ENCODE measurements at places on chromosomes 5 and 9. TPM values are rescaled to one million over a fixed set of nuclear protein-coding genes. Genes with fewer than 3 reads are reported as not detected.
A peak's percentile ranks its signal among the peaks of the same experiment; 100 is the strongest.

GRCh38 chr5:169744336-169744735 lies 107.3 kb downstream of the DOCK2 start:
- peaks cover 61% of the 10 kb centered on the region for H3K36me3 ChIP-seq
- no peaks in the 10 kb centered on the region for H3K27me3 ChIP-seq
- H3K4me1 ChIP-seq = peaks cover 14% of the 10 kb centered on the region
- no peak for DNase-seq
- H3K27ac ChIP-seq = peak overlapping the region; percentile 59

DNA sequence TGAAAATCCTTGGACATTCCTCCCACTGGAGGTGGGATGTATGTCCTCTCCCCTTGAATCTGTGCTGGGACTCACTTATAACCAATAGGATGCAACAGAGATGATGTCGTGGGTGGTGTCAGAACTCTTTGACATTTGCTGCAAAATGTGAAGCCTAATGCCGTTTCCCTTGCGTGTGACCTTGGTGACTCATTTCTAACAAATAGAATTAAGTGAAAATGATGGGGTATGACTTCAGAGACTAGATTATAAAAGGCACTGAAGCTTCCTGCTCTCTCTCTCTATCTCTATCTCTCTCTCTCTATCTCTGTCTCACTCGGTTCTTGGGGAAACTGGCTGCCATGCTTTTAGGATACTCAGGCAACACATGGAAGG lies 126.1 kb upstream of the STC2 start:
- H3K36me3 ChIP-seq = no peaks in the 10 kb centered on the region
- H3K4me1 ChIP-seq = no peaks in the 10 kb centered on the region
- no peak overlapping the region for H3K27ac ChIP-seq
- no peaks in the 10 kb centered on the region for H3K27me3 ChIP-seq
- H3K4me3 ChIP-seq = no peak overlapping the region

DNA sequence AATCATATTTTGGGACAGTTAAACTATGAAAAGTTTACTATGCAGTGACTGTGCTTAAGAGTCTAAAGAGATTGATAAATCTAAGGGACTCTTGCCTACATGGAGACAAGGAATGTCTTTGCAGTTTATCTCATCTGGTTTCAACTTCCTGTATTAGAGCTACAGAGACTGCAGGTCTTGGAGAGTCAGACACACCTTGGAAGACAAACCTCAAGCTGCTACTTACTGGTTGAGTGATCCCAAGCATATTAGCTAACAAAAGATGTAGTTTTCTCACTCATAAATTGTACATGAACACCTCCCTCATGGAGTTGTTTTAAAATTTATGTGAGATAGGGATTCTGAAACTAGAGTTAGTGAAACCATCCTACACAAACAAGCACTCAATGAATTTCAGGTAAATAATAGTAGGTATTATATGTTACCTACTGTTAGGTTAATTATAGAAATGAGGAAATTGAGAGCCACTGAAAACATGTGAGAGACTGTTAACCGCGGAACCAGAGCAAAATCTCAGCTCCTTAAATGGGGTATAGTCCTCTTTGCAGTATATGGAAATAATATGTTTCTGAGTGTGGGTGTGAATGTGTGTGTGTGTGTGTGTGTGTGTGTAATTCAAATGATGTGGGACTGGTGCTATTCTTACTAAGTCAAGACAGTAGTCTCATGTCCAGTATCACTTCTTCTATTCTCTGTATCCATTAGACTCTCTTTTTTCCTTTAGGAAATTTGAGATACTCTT lies 752.1 kb downstream of the DTWD2 start:
- H3K4me1 ChIP-seq = no peaks in the 10 kb centered on the region
- H3K36me3 ChIP-seq = no peaks in the 10 kb centered on the region
- no peak for DNase-seq

DNA sequence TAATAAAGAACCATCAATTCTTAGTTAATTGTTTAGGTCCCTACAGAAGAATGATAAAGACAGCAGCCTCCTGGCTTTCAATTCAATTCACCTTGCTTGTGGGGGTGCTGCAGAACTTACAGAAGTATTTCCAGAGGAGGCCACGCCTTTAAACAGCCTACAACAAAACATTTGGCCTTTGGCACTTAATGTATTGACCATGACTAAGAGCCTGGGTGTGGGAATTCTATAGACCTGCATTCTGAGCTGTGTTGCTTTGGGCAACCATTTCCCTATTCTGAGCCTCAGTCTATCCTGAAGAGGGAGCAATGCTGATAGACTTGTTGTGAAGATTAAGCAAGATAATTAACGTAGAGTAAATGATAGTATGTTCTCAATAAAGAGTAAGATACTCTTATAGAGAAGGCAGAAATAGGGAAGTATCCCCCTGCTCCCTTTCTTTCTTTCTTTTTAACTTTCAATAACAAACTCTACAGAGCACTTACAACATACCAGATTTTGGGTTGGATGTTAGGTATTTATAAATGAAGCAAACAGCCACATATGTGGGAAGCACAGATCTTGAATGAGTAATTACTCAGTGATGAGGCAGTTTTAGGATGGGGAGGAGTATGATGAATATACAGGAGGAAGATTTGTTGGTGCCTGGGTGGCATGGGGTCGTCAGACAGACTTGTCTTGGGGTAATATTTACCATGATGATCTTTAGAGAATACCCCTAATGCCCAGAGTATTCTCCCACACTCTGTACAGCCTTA lies 28.4 kb downstream of the PAPPA start:
- no peaks in the 10 kb centered on the region for H3K4me1 ChIP-seq
- H3K27ac ChIP-seq = no peak overlapping the region
- H3K4me3 ChIP-seq = no peak overlapping the region
- no peak for DNase-seq
- H3K36me3 ChIP-seq = no peaks in the 10 kb centered on the region
- no peaks in the 10 kb centered on the region for H3K27me3 ChIP-seq

DNA sequence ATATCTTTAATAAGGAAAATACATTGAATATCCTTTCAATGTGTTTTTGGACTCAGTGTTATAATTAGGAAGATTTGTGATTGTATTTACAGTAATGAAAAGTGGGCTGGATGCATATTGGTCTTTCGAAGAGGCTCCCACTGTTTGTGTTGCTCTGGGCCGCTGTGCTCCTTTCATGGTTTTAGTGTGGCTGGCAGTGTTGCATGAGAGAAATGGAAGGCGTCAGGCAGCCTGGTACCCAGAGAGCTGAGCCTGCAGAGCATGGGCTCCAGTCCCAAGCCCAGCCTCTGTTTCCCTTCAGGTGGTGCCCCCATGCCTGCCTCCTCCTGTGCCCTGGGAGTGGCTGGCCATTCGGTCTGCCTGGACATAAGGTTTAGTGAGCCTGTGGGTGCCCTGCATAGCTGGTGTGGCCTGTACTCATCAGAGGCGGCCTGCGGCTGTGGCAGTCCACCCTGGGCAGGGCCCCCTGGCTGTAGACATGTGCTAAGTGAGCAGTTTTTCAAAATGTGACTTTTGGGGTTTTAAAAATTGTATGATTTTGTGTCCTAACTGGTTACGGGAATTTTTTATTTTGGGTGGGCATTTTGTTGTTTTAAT lies 27.4 kb upstream of the FAM120AOS start:
- H3K4me1 ChIP-seq = peaks cover 20% of the 10 kb centered on the region
- no peaks in the 10 kb centered on the region for H3K27me3 ChIP-seq
- H3K36me3 ChIP-seq = peaks cover 57% of the 10 kb centered on the region
- no peak overlapping the region for H3K4me3 ChIP-seq
- H3K27ac ChIP-seq = peak overlapping the region; percentile 62

Gene STPG3
- 0.99 TPM for total RNA-seq

- peak overlapping the region; percentile 26 for H3K4me3 ChIP-seq
- H3K4me1 ChIP-seq = peaks cover 16% of the 10 kb centered on the region
- H3K36me3 ChIP-seq = peaks cover 46% of the 10 kb centered on the region
- no peak overlapping the region for H3K27ac ChIP-seq
Measured at GRCh38 chr9:114869845-114870244, 60.5 kb downstream of the TNFSF8 start.

Gene SOX30
- total RNA-seq = not detected

GRCh38 chr5:143360755-143361154 lies 42.7 kb downstream of the NR3C1 start:
- H3K36me3 ChIP-seq = peaks cover 30% of the 10 kb centered on the region
- H3K4me1 ChIP-seq = peaks cover 45% of the 10 kb centered on the region
- no peaks in the 10 kb centered on the region for H3K27me3 ChIP-seq
- H3K4me3 ChIP-seq = no peak overlapping the region
- H3K27ac ChIP-seq = no peak overlapping the region

DNA sequence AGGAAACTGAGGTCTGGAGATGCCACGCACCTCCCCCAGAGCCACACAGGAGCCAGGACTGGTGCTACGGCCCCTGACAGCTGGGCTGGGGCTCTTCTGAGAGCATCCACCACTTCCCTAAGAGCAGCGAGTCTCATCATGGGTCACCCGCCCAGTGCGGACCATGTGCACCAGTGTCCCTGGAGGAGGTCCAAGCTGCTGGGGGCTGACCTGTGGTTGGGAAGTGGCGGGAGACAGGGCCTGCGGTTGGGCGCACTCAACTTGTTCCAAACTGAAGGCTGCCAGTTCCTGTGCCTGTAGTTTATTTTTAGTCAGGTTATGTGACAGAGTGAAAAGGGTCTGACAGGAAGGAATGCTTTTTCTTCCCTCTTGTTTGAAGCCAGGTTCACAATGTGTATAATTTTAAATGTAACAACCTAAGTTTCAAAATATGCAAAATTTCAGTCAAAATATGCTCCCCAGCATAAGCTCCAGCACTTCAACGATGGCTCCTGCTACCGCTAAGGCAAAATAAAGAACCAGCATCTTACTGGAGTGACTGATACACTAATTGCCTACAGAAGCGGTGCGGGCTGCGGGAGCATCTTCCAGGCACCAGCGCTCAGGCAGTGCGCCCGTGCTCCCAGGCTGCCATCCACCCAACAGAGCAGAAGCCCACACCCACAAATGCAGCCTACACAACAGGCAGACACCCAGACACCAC lies 14.8 kb downstream of the BARHL1 start:
- peaks cover 3% of the 10 kb centered on the region for H3K27me3 ChIP-seq
- H3K4me3 ChIP-seq = no peak overlapping the region
- peaks cover 10% of the 10 kb centered on the region for H3K36me3 ChIP-seq

- H3K27me3 ChIP-seq = peaks cover 4% of the 10 kb centered on the region
- peaks cover 16% of the 10 kb centered on the region for H3K4me1 ChIP-seq
- peak overlapping the region; percentile 93 for H3K4me3 ChIP-seq
Measured at GRCh38 chr5:134177369-134178095, 782 bp upstream of the SKP1 start.

DNA sequence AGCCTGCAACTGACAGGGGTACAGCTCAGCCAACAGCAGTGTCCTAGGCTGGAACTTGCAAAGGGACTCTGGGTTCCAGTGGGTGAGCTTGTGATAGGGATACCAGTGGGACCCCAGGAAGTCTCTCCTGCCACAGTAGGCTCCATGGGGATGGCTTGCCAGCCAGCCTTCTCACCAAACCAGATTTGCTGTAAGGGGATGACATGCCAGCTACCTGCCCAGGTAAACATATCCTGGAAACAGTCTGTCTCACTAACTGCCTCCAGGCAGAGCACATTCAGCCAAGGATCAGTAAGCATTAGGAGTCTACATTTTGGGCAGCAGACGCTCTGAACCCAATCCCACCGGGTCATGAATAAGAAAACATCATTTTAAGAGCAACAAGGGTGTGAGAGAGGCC lies 49.9 kb downstream of the SIL1 start:
- H3K36me3 ChIP-seq = no peaks in the 10 kb centered on the region
- H3K27ac ChIP-seq = no peak overlapping the region
- H3K4me1 ChIP-seq = peaks cover 13% of the 10 kb centered on the region
- no peak for DNase-seq

DNA sequence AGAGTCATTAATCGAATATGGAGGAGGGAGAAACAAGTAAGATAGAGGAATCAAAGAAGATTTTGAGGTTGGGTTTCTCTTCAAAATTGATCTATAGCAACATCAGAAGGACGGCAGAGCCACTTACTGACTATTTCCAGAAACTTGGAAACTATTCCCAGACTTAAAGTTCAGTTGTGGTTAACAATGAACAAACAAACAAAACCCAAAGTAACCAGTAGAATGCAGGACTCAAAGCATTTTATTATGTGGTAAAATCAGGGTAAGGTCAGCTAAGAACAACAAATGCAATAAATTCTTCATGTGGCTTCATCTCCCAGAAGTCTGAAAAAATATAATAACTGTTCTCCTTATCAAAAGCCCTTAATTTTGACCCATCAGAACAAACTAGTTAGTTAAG lies 54.9 kb upstream of the OSMR start:
- H3K4me3 ChIP-seq = no peak overlapping the region
- no peaks in the 10 kb centered on the region for H3K4me1 ChIP-seq
- H3K27me3 ChIP-seq = peaks cover 5% of the 10 kb centered on the region
- H3K36me3 ChIP-seq = no peaks in the 10 kb centered on the region
- no peak for DNase-seq

Gene ECSCR
- 1.7 TPM for total RNA-seq

Gene DNAI1
- total RNA-seq = not detected

DNA sequence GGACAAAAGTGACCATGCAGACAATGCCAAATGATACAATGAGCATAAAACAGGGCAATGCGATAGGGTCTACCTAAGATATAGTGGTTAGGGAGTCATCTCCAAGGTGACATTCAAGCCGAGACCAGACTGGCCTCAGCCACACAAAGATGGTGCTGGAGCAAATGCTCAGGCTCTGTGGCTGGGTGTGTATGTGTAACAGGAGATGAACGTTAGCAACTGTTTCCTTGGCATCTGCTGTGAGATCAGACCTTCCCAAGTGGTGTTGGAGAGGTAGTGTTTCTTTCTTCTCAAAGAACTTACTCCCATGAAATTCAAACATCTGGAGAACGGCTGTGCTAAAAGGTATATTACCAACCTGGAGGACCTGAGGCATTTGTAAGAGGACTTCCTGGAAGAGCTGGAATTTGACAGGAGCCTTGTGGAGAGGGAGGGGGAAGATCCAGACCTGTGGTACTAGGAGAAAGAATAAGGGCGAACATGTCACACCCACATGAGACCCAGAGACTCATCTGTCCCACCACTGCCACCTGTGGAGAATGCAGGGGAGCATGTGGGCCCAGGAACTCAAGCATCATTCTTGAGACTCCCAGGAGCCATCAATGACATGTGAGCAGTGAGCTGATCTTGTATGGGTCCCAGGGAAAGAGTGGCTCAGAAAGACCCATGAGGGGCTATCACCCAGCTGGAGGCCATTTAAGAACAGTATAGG lies 21.4 kb upstream of the ANXA6 start:
- H3K27me3 ChIP-seq = no peaks in the 10 kb centered on the region
- peaks cover 2% of the 10 kb centered on the region for H3K4me1 ChIP-seq
- no peak overlapping the region for H3K27ac ChIP-seq
- peaks cover 32% of the 10 kb centered on the region for H3K36me3 ChIP-seq

DNA sequence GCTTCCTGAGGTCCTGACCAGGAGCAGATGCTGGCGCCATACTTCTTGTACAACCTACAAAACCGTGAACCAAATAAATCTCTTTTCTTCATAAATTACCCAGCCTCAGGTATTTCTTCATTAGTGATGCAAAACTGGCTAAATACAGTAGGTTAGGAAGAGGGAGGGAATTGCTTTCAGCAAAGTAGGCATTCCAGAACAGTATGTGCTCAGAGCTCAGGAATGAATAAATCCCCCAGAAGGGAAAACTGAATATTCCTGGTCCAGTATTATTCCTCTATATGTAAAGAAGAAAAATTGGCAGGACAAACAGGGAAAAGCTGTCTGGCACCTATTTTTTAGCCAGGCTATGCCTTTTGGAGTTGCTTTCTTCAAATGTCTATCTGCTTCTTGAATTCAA lies 577.1 kb downstream of the PSAT1 start:
- no peaks in the 10 kb centered on the region for H3K27me3 ChIP-seq
- no peaks in the 10 kb centered on the region for H3K4me1 ChIP-seq
- no peak for DNase-seq
- H3K4me3 ChIP-seq = no peak overlapping the region
- H3K27ac ChIP-seq = no peak overlapping the region

Measured in activated CD4-positive, alpha-beta T cell treated with anti-CD3 and anti-CD28 coated beads, Interleukin-2, amount 10 ng/mL, durations not matched to agents 24 days and 14 days (primary cell).